ENCODE measurements at places on chromosomes 2 and 18.

GRCh38 chr2:9707008-9707407 is 76.2 kb upstream of the YWHAQ start:
- no peak for DNase-seq

GRCh38 chr2:98937906-98938305 is 1.9 kb upstream of the CRACDL start:
- no peak for DNase-seq

- DNase-seq = no peak
Measured at GRCh38 chr2:101106453-101107181, 44.6 kb downstream of the TBC1D8 start.

DNA sequence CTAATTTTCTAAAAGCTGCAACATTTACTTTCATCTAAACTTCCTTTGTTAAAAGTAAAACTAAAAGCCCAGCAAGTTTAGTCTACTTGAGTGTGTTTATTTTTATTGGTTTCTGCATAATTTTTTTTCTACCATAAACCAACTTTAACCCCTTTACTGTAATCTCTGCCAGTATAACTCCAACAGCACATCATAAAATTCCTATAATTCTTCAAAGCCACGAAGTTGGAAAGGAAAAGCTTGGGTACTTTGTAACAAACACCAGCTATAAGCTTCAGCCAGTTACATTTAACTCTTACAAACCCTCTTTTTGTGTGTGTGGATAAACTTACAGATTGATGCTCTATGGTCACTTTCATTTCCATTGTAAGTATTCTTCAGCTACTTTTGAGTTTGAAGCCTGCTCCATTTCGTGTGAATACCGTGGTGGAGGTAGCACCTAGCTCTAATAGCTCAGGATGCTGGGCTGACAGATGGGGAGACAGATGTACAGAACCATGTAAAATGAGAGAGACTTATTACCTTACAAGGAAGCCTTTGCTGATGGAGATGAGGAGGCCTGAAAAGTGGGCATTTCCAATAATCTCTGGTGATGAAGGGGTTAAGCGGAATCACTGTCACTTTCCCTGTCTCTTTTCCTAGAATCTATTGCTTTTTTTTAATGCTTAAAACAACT is 42.5 kb downstream of the ZEB2 start:
- DNase-seq = no peak

GRCh38 chr2:169294001-169294675 is 68.2 kb downstream of the LRP2 start:
- no peak for DNase-seq

- DNase-seq = no peak
Measured at GRCh38 chr2:227415538-227416424, 28.0 kb upstream of the SCYGR1 start.

Measured in activated naive CD4-positive, alpha-beta T cell treated with anti-CD3 and anti-CD28 coated beads, Interleukin-2, amount 50 U/mL, for 16 hours (primary cell).